ENCODE measurements at places on chromosomes 12 and 14. TPM values are rescaled to one million over a fixed set of nuclear protein-coding genes. Genes with fewer than 3 reads are reported as not detected.

DNA sequence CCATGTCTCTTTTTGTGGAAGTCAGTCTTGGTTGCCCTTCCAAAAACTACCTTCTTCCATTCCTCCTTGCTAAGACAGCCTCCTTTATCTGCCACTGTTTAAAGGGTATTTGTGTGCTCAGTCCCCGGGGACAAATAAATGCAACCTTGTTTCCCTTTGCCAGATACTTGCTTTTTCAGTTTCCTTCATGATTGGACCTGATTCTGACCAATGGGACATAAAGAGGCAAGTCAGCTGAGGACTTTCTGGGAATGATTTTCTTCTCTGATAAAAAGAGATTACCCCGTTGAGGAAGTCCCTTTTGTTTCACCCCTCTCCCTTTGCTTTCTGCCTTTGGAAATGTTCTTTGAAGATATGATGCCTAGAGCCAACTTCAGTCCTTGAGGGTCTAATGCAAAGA is 7.4 kb upstream of the TUBA1B start:
- no peak for DNase-seq

DNA sequence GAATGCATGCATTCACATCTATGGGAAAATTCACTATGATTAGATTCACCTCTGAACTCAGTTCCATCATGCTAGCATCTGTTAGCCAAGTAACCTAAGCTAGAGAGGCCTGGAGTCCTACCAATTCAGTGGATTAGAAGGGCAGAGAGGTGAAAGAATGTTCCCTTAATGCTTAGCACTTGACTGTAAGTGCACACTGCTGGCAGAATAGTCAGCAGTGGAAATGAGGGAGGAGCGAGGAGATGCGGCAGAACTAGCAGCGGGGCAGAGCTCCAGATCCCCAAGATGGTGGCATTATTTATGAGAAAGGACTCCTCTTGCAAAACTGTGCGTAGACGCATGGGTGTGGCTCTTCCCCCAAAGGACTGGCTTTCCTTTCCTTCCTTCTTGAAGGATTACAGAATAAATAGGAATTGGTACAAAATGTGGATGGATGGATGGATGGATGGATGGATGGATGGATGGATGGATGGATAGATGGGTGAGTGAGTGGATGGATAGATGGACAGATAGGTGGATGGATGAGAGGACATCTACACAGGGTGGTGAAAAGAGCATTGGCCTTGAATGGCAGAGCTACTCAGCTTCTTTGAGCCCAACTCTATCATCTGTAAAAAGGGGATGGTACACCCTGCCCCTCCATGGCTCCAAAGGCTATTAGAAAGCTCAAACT is 227.2 kb downstream of the CHST11 start:
- DNase-seq, result no peak

GRCh38 chr12:77772676-77773298 is 57.9 kb upstream of the NAV3 start:
- no peak for DNase-seq

DNA sequence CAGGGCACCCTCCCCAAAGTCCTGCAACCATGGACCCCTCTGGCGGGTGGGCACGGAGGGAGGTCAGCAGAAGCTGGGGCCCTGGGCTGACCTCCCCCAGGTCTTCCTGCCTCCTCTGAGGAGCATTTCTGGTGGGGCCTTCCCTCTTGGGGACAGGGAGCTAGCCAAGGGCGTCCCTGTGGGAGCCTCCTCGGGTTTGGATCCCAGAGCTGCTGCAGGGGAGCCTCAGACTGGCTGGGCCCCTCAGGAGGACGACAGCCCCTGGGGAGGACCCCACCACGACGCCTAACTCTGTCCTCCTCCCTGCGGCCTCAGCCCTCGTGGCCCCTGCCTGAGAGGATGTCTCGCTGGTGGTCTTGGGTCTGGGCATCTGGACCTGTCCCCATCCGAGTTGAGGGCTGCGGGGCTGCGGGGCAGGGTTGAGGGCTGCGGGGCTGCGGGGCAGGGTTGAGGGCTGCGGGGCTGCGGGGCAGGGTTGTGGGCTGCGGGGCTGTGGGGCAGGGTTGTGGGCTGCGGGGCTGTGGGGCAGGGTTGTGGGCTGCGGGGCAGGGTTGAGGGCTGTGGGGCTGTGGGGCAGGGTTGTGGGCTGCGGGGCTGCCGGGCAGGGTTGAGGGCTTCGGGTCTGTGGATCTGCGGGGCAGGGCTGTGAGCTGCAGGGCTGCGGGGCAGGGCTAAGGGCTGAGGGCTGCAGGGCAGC is 37.4 kb downstream of the FBRSL1 start:
- no peak for DNase-seq

- DNase-seq, result no peak
Observed at GRCh38 chr14:69038455-69039287, 59.6 kb upstream of the ACTN1 start.

GRCh38 chr12:54052438-54053002 is 1.1 kb upstream of the HOXC4 start:
- DNase-seq, result no peak

- no peak for DNase-seq
Observed at GRCh38 chr12:16399101-16399500, 51.7 kb downstream of the MGST1 start.

DNA sequence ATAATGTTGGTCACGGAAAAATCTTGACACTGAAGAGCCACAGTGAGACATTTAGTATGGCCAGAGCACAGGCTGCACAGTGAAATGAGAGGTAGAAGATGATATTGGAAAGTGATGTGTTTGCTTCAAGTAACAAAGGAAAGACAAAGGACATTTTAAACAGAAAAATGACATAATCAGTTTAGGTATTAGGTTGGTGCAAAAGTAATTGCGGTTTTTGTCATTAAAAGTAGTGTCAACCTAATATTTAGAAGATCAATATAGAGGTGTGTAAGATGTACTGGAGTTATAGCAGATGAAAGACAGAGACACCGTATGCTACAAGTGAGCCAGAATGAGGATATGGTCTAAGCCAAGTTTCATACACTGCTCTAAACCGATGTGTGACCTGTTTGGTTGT is 253.0 kb upstream of the PPFIA2 start:
- DNase-seq, result no peak

GRCh38 chr12:99985631-99986030 is 895 bp upstream of the ANKS1B start:
- no peak for DNase-seq

CCDC198 gene
- total RNA-seq, result 178 TPM

TTC6 gene
- total RNA-seq, result 46.7 TPM

LRRC43 gene
- 5.5 TPM for total RNA-seq

MYH7 gene
- not detected for total RNA-seq

POTEM gene
- total RNA-seq, result not detected

All from progenitor cell of endocrine pancreas (in vitro differentiated cells).